ENCODE measurements at places on chromosomes 12 and 14.

DNA sequence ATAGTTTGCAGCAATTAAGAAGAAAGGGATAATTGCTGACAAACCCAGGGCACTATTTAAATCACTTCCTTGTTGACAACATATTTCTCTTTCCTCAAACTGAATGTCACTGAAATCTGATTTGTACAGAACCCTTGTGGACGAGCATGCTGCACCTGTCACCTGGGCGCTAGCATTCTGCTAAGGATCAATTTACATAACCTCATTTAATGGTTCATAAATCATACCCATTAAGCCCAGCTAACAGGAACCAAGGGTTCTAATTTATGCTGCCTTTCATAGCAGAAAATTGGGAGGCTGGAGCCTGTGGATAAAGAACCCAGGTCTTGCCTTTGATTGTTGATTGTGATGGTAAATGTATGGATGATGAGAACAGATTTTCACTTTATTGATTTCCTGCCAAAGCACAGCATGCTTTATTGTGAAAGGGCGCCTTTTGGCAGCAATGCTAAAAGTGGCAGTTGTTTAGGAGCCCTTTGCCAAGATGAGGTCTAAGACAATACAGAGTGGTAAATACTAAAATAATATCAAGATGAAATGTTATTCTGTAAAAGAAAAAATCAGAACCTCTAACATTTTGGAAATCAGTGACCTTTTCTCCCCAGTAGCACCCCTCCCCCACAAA is 95.4 kb downstream of the NKX2-1 start:
- DNase-seq, result no peak

- no peak for DNase-seq
These were observed 3.6 kb downstream of the TTC5 start for GRCh38 chr14:20302042-20302755.

- peak; percentile 42 for DNase-seq
These were observed at the start of gene PLEK2 for GRCh38 chr14:67411820-67412421. PLEK2 (minus strand) TSS chr14:67412165; CDS start chr14:67412059, 106 bp downstream.

- DNase-seq, result no peak
These were observed 916 bp upstream of the CHPT1 start for GRCh38 chr12:101696251-101697196.

DNA sequence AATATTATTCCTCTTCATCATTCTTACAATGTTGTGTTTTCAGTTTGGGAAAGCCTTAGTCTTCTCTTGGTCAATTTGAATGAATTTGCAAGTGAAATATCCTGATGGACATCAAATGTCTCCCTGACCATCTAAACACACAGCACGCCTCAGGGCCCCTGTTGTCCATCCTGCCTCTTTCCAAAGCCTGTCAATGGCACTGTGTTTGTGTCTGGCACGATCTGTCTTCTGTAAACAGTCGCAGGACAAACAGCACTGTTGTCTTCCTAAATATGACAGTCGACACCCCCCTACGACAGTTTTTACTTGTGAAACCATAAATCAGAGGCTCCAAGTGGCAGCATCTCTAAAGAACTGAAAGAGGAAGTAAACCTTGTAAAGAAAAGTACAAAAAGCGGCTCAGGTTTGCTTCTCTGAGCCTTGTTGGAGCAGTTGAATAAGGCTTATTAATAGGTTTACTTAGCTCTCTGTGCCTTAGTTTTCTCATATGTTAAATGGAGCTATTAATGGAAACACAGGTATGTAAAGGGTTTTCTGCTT is 285.8 kb downstream of the NRXN3 start:
- DNase-seq, result no peak

DNA sequence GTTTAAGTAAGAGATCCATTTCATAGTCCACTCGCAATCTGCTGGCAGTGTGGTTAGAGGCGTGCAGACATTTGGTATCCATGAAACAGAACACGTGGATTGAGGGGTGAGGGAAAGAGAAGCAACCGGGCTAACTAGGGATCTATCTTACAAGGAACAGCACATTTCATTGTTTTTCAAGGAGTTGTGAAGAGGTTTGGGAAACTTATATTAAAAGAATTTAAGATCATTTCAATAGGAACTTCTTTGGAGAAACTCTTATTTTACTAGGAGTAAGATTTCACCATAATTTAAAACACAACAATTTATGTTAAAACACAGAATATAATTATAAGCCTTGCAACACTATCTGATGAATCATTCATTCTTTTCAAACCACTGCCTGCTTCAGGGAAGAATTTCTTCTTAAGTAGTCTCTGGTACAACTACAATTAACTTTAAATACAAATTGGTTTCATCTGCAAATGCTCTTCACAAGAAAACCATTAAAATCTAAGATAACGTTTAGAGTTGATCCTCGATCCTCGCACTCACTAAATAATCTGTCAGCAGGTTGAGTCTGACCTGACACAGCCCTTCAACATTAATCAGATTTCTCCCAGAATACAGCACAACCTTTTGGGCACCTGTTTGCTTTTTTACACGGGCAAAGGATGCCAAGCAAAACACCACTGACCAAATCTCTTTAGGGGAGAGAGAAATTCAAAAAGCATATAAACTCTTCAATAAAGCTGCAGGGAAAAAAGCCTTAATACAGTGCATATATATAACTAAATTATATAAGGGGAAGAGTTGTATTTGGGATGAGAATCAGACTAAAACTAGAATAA is 27.3 kb downstream of the PPTC7 start:
- no peak for DNase-seq

DNA sequence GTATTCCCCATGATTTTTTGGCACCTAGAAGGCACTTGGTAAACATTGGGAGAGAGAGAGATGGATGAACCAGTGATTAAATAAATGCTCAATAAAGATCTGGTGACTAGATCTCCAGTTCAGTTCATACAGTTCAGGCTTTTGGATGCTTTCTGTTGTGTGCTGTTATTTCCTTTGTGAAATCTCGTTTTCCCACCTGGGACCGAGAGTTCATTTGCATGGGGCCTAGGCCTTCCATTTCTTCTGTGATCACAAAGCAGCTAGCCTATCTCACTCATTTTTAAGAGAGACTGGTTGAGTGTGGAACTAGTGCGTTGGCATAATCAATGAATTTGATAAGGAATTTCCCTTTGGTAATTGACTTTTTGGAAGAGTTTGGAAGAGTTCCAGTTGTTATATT is 104.0 kb downstream of the VRK1 start:
- no peak for DNase-seq

DNA sequence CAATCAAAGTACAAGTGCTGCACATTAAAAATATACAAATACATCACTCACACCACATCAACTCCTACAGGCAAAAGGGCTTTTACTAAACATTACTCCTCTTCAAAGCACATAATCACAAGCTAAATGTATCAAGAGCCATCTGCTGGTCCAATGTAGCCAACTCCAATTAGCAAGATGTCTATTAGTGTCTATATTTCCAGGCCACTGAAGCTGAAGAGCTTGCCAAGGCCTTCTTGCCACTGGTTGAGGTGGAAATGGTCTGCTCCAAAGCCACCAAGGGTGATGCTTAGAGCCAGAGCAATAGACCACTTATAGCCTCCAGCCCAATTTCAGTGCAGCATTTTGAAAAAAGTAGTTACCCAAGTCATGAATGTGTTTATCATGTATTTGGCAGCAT is 54.4 kb downstream of the RASSF9 start:
- DNase-seq, result no peak
